Osteoblast (primary cell): ENCODE measurements at places on chromosomes 13 and 19. TPM values are rescaled to one million over a fixed set of nuclear protein-coding genes. Genes with fewer than 3 reads are reported as not detected.

Gene AMER2
- not detected in 2 replicates for total RNA-seq

Gene DMKN
- total RNA-seq: 24.2 and 30.9 TPM in 2 replicates

Gene SH2D3A
- not detected in 2 replicates for total RNA-seq

DNA sequence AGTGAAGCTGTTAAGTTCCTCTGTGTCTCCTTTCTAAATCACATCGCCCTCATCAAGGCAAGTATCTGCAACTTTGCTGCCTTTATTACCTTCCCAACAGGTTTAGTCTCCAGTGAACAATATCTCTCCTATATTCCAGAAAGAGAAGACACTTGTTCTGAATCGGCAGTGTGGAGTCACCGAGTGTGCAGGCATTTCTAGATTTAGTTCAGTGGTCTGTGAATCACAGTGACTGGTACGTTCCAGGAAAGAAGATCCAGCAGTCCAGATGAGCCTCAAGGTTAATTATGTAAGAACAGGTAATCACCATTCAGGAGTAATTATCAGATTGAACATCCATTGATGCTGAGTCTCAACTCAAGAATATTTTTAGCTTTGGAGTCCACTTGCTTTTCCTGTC, 497.0 kb downstream of the FOXO1 start:
- DNase-seq: no peak

- peak; percentile 68 for DNase-seq
These were observed 5.8 kb downstream of the EGLN2 start for GRCh38 chr19:40804783-40805242.

DNA sequence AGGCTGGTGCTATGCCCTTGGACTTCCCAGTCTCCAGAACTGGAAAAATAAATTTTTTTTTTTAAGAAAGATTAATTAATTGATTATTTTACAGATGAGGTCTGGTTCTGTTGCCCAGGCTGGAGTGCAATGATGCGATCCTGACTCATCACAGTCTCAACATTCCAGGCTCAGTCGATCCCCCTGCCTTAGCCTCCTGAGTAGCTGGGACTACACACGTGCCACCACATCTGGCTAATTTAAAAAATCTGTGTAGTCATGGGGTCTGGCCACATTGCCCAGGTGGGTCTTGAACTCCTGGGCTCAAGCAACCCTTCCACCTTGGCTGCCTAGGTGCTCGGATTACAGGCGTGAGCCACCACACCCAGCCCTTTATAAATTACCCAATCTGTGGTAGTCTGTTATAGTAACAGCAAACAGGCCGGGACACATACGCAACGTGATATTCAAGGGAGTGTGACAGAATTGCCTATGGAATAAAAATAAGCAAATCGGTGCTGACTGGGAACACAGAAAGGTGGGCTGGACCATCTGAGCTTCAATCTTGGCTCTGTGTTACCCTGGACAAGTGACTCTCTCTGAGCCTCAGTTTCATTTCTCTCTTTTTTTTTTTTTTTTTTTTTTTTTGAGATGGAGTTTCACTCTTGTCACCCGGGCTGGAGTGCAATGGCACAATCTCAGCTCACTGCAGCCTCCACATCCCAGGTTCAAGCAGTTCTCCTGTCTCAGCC, 42.8 kb downstream of the PIN1 start:
- peak; percentile 34 for DNase-seq

Gene CGB7
- under 0.01 and 0.29 TPM in 2 replicates for total RNA-seq

GRCh38 chr13:58583966-58584365, 952.4 kb downstream of the PCDH17 start:
- DNase-seq: no peak

Gene TSKS
- not detected in 2 replicates for total RNA-seq

Gene TMEM238
- 0.29 TPM in 1 of 2 replicates, not detected in the other for total RNA-seq

DNA sequence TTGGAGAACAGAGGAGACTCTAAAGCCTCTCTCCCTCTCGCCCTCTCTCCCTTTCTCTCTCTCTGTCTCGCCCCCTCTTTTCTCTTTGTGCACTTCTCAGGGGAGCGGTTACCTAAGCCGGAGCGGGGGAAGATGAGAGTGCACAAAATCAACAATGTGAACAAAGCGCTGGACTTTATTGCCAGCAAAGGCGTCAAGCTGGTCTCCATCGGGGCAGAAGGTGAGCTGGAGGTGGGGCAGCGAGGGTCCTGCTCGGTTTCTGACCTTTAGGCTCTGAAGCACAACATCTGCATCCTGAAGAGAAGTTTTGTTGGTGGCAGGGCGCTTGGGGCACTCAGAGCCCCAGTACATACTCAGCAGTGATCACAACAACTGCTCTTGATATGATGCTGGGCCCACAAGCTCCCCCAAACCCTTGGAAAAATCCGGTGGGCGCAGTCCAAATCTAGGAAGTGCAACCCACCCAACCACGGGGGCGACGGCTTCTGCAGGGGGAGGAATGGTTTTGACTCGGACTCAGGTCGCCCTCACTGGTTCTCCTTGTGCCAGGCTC, 43.3 kb downstream of the CAPN12 start:
- peak; percentile 44 for DNase-seq

DNA sequence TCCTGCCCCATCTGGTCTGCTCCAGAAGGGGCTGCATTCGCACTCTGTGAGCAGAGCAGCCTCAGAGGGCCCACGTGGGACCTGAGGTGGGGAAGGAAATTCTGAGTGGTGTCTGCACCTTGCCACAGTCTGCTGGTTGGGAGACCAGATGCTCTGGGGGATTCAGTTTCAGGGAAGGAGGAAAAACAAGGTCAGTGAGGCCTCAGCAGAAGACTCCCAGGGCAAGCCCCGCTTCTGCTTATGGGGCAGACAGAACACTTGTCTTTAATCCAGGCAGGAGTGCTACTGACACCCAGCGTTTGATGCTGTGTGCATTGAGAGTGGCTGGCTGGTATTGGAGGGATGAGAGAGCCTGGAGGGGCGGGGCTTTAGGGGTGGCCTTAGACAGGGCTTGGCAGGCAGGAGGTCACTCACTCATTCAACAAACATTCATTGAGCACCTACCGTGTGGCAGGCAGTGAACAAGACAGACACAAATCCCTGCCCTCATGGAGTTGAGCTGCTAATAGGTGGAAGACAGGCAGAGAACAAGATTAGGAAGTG, 4.9 kb upstream of the CLEC17A start:
- DNase-seq: peak; percentile 13

DNA sequence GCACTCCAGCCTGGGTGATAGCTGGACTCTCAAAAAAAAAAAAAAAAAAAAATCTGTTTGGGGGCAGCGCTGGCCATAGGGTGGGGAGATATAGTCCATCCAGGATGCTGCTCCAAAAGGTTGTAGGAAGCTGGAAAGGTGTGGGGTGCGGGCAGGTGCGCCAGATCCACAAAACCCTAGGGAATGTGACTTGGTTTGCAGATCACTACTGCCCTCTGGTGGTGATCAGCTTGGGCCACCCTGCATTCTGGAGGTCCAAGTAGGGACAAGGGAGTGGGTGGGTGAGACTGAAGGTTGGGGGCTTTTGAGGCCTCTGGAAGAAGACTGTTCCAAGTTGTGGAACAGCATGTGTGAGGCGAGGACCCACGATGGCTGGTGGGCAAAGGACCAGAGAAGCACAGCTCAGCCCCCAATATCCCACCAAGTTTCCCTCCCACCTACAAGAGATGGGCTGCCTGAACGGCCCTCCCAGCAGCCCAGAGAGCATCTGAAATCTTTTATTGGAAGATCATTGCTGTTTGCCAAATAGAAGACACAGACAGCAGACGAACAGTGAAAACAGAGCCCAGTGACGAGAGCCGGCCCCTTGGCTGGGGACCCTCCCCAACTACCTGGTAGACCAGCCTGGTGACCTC, 10.4 kb upstream of the TYK2 start:
- DNase-seq: peak; percentile 96

Gene SCN1B
- total RNA-seq: 4.7 and 5.6 TPM in 2 replicates

GRCh38 chr13:35733827-35734226, 257.3 kb upstream of the MAB21L1 start:
- no peak for DNase-seq

Gene GPR4
- not detected in 2 replicates for total RNA-seq

Gene PRRG2
- total RNA-seq: under 0.01 and 0.29 TPM in 2 replicates

DNA sequence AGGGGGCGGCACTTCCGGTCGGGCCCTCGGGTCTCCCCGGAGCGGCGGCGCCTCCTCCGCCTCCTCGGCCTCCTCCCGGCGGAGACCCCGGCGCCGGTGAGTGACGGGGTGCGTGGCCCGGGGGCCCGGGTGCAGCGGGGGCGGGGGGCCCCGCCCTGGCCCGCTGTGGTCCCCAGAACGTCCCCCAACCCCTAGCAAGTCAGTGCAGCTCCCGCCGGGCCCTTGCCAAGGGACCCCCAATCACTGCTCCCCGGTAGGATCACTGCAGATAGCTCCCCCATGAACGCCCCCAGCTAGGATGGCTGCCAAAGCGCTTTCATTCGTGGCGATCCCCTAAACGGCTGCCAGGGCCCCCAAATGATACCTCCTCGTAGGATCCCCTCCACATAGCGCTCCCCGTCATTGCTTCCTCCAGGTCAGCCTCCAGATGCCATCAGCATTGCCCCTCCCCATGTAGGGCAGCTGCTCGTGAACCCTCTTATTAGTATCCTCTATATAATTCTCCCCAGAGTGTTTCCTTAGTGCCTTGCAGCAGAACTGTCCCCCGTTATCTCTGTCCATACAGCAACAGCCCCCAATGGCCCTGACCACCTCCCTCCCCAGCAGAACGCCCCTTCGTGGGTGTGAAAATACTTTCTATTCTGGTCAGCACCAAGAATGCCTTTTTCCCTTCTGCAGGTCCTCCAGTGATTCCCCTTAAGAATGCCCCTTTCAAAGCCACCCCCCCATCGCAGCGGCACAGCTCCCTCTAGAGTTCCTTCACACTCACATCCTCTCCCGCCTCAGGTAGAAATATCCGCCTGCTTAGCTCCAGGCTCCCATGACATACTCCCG, at the start of gene ZNF865:
TSS of gene ZNF865 (plus strand) at position 11 of the 834 bp plus-strand sequence. CDS start 7,972 bp downstream, outside the sequence.
- peak; percentile 98 for DNase-seq

GRCh38 chr13:99045396-99045795, 67.5 kb upstream of the DOCK9 start:
- DNase-seq: no peak

- no peak for DNase-seq
These were observed 110.6 kb downstream of the DNAJC3 start for GRCh38 chr13:95787356-95788099.

DNA sequence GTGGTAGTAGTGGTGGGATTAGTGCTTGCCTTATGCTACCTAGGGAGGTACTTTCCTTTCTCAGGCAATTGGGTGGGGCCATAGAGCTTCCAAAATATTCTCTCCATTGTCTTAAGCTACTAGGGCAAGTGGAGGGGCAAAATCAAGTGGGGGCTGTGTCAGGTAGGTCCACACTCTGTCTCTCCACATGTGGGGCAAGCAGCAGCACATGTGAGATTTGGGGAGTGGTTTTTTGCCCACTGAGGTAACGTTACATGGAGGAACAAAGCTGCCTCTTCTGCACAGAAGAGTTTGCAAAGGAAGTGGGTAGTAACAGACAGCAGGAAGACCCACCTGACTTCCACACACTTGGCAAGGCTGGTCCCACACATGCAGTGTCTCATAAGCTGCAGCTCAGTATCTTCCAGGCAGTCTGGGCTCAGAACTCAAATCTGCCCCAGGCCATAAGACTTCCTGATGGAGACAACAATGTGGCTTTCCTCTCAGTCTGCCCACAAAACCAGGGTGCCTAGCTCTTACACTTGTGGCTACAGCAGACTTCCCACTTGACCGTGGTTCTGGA, 1581.5 kb upstream of the PCDH20 start:
- DNase-seq: no peak

DNA sequence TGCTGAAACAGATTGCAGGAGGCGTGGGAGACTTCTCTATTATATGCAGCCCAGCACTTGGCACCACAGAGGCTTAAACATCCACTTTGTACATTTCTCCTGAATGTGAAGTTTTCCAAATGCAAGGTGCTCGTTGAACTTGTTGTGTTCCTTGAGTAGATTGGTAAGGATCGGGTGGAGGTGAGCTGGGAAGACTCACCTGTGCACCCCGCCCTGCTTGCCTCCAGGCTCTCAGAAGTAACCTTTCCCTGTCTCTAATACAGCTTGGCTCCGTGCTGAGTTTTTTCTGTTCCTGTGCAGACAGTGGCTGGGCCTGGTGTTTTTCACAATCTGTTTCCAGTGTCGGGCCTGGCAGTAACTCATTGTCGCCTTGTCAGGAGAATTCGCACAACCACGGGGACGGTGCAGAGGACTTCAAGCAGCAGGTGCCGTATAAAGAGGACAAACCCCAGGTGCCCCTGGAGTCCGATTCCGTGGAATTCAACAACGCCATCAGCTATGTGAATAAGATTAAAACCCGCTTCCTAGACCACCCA, 12.3 kb downstream of the SIN3B start:
- DNase-seq: no peak

DNA sequence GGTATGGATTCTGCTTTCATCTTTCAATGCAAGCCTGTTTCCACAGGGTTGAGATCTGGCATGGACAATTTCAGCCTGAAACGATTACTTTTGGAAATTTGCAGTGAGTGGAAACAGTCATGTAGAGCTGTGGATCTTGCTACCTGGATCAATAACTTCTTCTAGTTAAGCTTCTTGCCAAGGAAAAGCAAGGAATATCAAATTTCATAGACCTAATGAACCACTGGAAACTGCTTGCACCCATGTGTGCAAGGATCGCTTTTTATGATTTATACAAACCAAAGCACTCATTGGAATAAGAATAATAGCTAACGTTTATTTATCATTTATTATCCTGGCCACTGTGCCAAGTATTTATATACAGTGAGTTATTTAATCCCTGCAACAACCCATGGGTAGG, 392.8 kb downstream of the KCNRG start:
- DNase-seq: no peak

- DNase-seq: no peak
These were observed 571.2 kb downstream of the LIG4 start for GRCh38 chr13:107644136-107644535.

DNA sequence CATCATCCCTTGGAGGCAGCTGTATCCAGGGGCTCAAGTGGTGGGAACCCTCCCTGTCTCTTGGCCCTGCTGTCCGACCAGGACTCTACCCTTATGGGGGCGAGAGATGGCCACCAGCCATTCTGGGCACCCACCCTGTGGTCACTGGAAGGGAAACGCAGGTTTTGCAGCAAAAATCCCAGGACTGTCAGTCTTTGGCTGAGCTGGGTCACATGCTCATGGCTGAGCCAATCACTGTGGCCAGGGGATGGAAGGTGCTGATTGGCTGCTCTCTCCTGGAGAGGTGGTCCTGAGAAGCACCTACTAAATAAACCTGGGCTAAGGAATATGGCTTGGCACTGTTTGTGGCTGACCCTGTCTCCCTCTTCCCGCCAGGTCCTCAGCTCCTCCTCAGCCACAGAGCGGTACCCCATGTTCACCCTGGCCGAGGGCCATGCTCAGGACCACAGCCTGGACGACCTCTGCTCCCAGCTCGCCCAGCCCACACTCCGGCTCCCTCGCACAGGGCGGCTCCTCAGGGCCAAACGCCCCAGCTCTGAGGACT, 8.9 kb downstream of the ATG4D start:
- DNase-seq: peak; percentile 96

DNA sequence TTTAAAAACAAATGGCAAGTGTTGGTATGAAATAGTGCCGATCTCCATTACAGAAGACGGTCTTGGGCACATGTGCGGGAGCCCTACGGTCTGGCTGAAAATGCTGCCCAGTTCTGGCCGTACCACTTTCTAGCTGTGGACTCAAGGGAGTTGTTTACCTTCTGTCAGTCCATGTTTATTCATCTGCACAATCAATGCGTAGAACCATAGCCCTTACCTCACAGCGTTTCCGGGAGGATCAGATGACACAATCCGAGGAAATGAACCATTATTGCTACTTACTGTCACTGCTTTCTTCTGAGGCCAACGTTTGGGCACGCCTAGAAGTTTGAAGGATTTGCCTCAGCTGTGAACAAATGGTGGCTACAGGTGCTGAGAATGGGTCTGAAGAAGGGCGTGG, 31.2 kb downstream of the GADD45B start:
- DNase-seq: peak; percentile 89

GRCh38 chr19:13004273-13004672, 9.0 kb downstream of the NFIX start:
- DNase-seq: peak; percentile 61
